ENCODE measurements at places on chromosomes 2 and 18.
A peak's percentile ranks its signal among the peaks of the same experiment; 100 is the strongest.

- DNase-seq: no peak
Measured at GRCh38 chr2:3598912-3599854, 4.3 kb downstream of the COLEC11 start.

- no peak for DNase-seq
Measured at GRCh38 chr2:219125225-219125885, 35.3 kb downstream of the NHEJ1 start.

DNA sequence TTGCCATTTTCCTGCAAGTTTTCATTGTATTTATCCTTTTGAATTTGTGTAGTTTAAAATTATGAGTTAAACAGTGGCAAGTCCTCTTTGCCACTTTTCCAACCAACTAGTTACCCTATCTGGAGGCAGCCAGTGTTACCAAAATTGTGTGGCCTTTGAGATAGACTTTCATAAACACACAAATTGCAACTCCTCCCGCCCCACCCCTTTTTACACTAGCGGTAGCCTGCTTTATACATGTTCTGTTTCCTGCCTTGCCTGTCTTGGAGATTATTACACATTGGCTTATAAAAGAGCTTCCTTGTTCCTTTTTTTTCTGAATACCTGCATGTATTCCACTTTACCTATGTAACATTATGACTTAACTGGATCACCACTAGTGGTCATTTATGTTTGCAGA lies 56.5 kb downstream of the RPIA start:
- DNase-seq: no peak

GRCh38 chr18:48540251-48541025 lies 1.6 kb downstream of the CTIF start:
- DNase-seq: peak; percentile 20

DNA sequence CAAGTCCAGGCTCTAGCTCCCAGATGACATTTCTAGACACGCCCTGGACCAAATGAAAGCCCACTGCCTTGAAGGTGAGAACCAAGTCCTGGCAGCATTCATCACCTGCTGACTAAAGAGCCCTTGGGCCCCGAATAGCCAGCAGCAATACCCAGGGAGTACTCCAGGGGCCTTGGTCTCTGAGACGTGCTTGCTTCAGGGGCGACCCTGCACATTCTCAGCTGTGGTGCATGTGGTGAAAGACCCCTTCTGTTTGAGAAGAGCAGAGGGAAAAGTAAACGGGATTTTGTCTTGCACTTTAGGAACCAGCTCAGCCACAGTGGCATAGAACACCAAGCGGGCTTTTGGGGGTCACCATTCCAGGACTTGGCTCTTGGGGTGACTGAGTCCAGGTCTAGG lies 260.5 kb upstream of the MYT1L start:
- DNase-seq: no peak

GRCh38 chr2:120525056-120526046 lies 179.4 kb downstream of the INHBB start:
- DNase-seq: no peak

- DNase-seq: no peak
Measured at GRCh38 chr2:38187541-38188011, 111.6 kb upstream of the CYP1B1 start.

- no peak for DNase-seq
Measured at GRCh38 chr18:6886797-6887330, 157.3 kb downstream of the ARHGAP28 start.

- no peak for DNase-seq
Measured at GRCh38 chr2:187577310-187577709, 23.1 kb upstream of the TFPI start.

DNA sequence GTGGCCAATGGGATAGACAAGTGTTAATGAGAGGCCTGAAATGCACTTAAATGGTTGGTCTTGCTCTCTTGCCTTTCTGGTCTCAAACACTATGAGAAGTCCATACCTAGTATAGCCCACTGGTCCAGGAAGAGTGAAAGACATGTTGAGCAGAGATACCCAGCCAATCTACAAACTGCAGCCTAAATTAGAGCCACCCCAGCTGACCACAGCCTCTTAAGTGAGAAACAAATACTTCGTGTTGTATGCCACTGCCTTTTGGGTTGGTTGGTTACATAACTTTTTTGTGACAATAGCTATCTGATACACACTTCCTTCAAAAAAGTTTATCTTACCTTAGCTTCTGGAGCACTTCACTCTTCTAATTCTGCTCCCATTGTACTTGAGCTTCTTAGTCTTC lies 8.8 kb upstream of the EXOC6B start:
- DNase-seq: no peak

- no peak for DNase-seq
Measured at GRCh38 chr2:160425434-160426151, 68.0 kb downstream of the RBMS1 start.

GRCh38 chr2:29106980-29107388 lies 8.2 kb upstream of the CLIP4 start:
- DNase-seq: no peak

DNA sequence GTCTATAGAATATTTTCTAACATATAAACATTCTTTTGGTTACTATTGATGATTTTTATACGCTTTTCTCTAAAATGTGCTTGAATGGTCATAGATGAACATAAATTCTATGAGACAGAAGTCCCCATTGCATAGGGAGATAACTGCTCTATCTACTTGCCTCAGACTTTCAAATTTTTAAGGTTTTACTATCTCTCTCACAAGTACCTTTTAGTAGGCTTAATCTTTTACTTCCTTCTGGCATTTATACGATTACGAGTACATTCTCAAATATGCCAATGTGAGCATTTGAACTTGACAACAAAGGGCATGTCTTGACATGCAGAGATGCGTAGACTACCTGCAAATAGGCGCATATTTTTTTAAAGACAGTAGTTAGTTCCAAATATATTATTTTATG lies 935.9 kb upstream of the LRATD1 start:
- DNase-seq: no peak

DNA sequence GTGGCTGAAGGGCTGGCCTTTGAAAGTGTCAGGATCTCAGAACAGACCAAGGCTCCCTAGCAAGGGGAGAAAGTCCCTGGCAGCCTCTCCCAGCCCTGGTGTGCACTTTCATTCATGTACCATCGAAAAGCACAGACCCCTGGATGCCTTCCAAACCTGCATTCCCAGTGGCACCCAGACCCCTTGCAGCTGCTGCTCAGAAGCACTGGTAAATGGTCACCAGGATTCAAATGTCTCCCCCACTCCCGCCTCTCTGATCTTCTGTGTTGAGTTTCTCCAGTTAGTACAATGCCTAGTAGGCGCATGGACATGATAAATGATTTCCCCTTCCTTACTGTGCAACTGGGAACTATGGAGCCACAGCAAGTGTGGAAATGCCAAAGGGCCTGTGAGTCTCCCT lies 180.0 kb downstream of the GLI2 start:
- DNase-seq: no peak

DNA sequence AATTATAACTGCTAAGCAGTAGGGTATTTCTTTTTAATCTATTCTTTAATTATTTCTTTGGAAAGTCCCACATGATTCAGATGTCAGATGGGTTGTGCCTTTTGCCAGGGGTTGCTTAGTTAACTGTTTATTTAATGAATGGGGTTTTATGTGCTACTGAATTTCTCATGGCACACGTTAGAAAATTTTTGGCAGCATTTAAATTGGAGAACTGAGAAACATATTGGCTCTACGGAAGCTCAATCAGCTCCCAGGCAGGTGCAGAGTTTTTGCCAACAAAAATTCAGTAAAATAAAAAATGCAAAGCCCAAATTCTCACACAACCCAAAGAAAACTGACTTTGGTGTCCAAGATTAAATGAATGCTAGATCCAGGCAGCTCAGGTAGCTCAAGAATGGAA lies 467.2 kb downstream of the NRXN1 start:
- DNase-seq: no peak

- DNase-seq: no peak
Measured at GRCh38 chr2:222713002-222713401, 41.5 kb downstream of the MOGAT1 start.

DNA sequence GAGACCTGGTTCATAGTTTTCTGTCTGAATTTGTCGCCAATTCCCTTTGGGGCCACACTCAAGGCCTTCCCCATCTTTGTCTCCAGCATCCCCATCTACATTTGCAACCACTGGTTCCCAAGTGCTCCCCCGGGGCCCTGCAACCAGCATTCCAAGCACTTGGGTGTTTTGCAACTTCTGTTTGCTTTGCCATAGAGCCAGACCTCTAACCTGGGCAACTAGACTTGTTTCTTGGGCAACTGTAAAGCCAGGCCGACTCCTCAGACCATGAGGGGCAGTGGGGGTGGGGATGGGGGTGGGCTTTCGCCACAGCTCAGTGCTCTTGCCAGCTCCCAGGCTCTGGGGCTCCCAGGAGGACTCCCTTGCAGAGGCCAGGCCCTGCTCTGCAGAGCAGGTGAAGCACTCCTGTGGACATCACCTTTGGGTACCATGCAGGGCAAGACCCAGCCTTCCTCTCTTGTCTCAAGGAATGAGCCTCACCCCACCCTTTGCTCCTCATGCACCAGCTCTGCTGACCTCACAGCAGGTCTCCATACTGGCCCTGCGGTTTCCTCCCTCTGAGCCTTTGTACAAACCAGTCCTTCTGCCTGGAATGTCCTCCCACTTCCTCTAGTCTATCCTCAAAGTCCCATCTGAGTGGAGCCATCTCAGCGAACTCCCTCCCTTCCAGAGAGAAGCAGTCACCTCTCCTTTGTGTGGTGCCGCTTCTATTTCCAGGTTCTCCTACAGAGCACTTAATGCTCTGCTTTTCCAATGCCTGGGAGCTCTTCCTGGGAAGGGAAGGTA lies 126.7 kb upstream of the MYCN start:
- no peak for DNase-seq

- DNase-seq: no peak
Measured at GRCh38 chr2:207444756-207445155, 85.0 kb upstream of the CREB1 start.

DNA sequence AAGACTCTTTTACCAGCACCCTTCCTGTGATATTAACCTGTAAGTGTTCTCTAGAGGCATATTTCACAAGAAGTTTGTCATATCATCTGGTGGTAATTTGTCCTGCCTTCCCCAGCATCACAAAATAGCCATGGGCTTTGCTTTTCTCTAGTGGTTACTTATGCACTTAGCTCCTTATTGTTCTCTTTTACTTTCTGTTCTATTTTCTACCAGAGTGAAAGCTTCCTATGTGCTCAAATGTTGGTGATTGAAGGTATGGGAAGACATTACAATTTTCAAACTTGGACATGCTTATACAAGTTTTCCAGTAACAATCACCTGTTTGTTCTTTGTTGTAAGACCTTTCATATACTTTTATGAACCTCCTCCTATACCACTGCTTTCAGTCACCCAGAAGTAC lies 87.0 kb upstream of the KCNH7 start:
- no peak for DNase-seq

DNA sequence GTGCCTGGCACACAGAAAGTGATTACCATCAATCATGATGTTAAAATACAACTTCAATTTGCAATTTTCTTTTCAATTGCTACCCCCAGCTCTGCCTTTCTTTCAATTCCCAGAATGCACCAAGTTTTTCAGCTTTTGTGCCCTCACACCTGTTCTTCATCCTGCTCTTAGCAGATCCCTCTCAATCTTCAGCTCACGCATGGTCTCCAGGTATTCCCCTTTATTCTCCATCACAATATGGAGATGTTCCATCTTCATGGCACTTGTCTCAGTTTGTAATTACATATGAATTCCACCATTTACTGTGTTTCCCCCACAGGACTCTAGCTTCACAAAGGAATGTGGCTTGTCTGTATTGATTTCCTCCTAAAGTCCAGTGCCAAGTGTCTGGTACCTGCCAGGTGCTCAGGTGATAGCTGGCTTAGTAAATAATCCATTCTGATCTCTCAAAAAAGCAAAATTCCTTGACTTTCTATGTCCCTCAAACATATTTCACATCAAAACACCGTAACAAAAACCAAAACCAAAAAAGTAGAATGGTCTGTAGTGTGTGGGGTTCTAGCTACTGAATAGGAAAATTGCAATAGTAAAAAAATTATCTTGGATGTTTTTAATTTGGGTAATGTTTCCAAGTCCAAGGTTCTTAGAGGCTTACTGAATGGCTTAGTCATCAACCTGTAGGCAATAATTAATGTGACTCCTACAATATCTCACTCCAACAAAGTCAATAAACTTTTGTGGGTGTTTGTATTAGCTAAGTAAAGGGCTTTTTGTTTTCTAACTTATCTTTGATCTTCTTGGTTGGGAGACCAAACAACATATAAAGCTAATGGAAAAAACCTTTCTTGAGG lies 2.9 kb upstream of the INSIG2 start:
- no peak for DNase-seq

- DNase-seq: no peak
Measured at GRCh38 chr2:35292199-35292598, 1063.4 kb upstream of the CRIM1 start.

DNA sequence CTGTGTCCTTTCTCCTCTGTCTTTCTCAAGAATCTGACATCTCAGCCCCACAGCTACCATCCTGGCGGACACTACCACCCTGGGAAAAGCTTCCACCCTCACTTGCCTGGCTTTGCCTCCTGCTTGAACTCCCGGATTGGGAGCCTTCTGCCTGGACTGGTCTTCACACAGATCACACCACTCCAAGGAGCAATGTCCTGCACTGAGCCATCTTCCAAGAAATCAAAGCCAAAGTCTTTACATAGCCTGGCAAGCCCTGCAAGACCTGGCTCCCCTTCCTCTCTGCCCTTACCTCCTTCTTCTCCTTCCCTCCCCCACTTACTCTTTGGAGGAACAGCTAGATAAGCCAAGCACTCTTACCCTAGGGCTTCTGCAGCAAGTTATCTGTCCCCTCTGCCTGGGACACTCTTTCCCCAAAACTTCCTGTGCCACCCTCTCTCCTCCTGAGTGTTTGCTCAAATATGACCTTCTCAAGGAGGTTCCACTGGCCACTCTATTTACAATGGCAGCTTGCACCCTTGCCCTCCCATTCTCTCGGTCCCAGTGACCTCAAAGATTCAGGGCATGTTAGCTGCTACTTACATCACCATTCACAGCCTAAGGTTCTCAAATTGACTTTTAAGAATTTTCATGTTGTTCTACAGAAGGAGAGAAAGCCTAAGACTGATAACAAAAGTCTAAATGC lies 9.7 kb downstream of the ATP8B1 start:
- no peak for DNase-seq

DNA sequence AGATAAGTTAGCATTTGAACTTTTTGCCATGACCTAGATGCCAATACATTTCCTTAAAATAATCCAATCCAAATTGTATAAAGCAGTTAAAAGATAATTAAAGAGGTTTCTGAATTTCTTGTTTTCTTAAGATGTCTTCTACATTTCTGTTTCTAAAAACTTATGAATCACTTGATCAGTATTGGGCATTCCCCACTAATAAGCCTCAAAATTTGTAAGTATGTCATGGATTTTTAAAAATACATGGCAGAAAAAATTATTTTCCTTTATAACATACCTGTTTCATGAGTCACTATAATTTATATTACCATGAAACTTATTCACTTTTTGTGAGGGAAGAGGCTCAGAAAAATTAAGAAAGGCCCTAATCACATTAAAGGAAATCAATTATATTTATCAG lies 90.3 kb upstream of the TFPI start:
- no peak for DNase-seq

GRCh38 chr2:215896921-215897320 lies 116.4 kb downstream of the MREG start:
- DNase-seq: no peak
